ENCODE measurements at places on chromosomes 5 and 9.

- no peak for DNase-seq
- H3K27ac ChIP-seq, result no peak overlapping the region
- H3K27me3 ChIP-seq, result no peaks in the 10 kb centered on the region
- H3K4me1 ChIP-seq, result no peaks in the 10 kb centered on the region
Measured at GRCh38 chr9:23772385-23772783, 53.7 kb downstream of the ELAVL2 start.

DNA sequence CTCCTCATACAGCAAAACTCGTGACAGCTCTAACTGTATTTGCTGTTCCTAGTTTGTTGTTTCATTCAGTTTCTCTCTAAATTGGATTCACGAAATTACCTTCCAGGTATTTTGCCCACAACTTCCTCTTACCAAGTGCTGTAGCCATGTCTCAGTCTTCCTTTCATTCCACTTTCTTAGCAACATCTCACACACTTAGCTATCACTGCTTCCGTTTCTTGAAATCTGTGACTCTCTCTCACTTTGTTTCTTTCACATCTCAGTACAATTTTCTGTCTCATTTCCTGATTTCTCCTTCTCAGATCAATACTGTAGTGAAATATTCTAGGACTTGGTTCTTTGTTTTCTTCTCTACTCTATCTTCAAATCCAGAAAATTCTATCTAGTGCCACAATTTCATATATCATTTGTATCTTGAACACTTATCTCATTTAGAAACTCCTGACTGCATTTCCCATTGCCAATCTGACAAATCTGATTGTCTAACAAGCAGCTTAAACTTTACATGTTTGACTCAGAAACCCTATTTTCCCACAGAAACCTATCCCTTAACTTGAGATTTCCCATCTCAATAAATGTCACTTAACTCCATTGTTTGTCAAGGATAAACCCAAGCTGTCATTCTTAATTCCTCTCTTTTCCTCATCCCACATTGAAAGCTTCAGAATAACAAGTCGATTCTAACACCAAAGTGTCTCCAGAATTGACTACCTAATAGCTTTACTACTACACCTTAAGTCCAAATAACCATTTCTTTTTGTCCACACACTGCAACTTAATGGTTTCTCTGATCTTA, 303.1 kb downstream of the CDH12 start:
- no peaks in the 10 kb centered on the region for H3K27me3 ChIP-seq
- H3K36me3 ChIP-seq, result no peaks in the 10 kb centered on the region
- DNase-seq, result no peak
- H3K27ac ChIP-seq, result no peak overlapping the region
- H3K4me1 ChIP-seq, result no peaks in the 10 kb centered on the region
- H3K4me3 ChIP-seq, result no peak overlapping the region

GRCh38 chr5:56659971-56660370, 155.4 kb upstream of the MAP3K1 start:
- no peak for DNase-seq
- H3K27ac ChIP-seq, result no peak overlapping the region
- H3K36me3 ChIP-seq, result no peaks in the 10 kb centered on the region
- no peaks in the 10 kb centered on the region for H3K27me3 ChIP-seq

DNA sequence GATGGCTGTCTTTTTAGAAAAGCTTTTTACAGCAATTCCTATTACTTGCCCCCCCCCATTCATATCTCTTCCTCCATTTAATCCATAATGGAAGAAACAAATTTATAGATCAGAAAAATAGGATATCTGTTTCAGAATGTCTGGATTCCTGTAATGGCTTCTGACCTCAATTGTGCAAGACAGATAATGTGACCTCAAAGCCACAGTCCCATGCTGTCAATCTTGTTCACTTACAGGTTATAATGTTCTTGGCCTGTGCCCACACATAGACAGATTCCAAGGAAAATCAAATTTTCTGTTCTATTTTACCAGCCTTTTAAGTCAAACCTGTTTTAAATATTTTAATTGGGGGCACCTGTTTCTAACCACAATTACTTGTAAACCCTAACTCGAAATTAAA, 143.4 kb downstream of the ENTREP1 start:
- H3K4me3 ChIP-seq, result no peak overlapping the region
- DNase-seq, result no peak
- H3K27me3 ChIP-seq, result no peaks in the 10 kb centered on the region

DNA sequence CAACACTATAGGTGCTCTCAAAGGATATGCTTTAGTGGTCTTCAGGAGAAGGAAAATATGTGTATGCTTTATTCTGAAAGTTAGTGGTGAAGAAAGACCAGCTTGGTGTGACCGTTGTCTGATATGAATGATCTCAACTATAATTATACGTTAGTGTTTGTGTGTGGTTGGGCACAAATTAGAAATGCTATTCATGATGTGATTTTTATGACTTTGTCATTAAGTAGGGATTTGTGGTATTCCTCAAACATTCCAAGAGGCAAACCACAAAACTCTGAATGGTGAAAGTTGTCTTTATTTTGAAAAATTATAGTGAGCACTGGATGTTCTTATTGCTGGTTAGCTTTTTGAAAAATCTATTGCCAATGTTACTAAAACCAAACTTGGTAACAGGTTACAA, 6.2 kb upstream of the F2R start:
- H3K4me3 ChIP-seq, result no peak overlapping the region
- H3K27me3 ChIP-seq, result peaks cover 2% of the 10 kb centered on the region
- no peak for DNase-seq
- H3K36me3 ChIP-seq, result peaks cover 23% of the 10 kb centered on the region
- peaks cover 5% of the 10 kb centered on the region for H3K4me1 ChIP-seq

GRCh38 chr5:73497497-73498056, 665 bp upstream of the BTF3 start:
- H3K27me3 ChIP-seq, result peaks cover 10% of the 10 kb centered on the region
- H3K4me3 ChIP-seq, result peak overlapping the region; percentile 96
- peaks cover 10% of the 10 kb centered on the region for H3K36me3 ChIP-seq
- DNase-seq, result no peak
- H3K27ac ChIP-seq, result peak overlapping the region; percentile 92
- H3K4me1 ChIP-seq, result peaks cover 41% of the 10 kb centered on the region

DNA sequence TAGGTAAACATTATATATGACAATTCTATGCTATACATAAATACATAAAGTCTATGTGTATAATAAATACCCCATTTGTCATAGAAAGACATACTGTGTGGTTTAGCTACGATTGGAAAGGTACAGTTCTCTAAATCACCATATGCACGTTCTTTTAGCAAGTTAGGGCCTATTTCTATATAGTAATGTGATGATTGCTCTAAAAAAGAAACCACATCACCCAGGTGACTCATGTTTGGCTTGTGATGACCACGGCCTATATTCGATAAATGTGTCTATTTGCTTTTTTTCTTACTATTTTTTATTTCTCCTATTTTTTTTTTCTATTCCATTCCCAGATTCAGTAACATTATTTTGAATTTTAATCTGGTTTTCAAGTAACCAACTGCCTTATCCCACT, 34.7 kb downstream of the RETREG1 start:
- peaks cover 2% of the 10 kb centered on the region for H3K36me3 ChIP-seq
- H3K4me1 ChIP-seq, result no peaks in the 10 kb centered on the region
- no peaks in the 10 kb centered on the region for H3K27me3 ChIP-seq
- H3K4me3 ChIP-seq, result no peak overlapping the region
- no peak overlapping the region for H3K27ac ChIP-seq
- DNase-seq, result no peak

DNA sequence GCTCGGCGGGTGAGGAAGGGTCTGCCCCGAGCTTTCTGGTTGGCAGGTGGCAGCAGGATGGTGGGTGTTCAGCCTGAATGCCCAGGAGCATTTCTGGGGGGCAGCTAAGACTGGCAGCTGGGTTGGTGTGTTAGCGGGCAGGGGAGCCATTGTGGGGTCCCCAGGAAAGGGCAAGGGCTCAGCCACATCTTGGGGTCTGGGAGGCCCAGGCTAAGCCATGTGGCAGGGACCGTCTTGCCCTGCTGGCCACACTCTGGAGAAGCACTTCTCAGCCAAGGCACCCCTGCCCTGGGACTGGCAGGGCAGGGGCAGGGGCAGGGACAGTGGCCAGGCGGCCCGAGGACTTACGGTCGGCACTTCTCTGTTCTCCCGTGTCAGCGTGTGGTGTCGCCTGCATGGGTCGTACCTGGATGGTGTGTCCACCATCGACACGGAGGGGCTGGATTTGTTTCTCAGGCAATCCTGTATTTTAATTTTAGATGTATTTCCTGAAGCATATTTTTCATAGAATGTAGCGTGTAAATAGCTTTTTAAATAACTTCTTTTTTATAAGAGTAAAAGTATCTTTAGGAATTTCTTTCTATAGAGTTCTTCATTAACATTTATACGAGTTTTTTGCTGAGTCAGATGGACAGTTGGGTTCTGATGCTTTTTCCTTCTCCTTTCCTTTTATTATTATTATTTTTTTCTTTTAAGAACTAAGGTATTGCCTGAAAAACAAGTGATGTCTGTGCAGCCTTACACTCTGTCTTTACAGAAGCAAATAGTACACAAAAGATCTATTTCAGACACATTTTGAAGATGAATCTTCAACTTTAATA, 102.0 kb downstream of the PHF2 start:
- DNase-seq, result no peak
- no peak overlapping the region for H3K27ac ChIP-seq
- no peaks in the 10 kb centered on the region for H3K4me1 ChIP-seq
- H3K36me3 ChIP-seq, result peaks cover 28% of the 10 kb centered on the region

GRCh38 chr9:114497236-114497635, 8.0 kb downstream of the WHRN start:
- H3K4me1 ChIP-seq, result peaks cover 12% of the 10 kb centered on the region
- H3K27ac ChIP-seq, result no peak overlapping the region
- no peaks in the 10 kb centered on the region for H3K27me3 ChIP-seq
- H3K4me3 ChIP-seq, result no peak overlapping the region

DNA sequence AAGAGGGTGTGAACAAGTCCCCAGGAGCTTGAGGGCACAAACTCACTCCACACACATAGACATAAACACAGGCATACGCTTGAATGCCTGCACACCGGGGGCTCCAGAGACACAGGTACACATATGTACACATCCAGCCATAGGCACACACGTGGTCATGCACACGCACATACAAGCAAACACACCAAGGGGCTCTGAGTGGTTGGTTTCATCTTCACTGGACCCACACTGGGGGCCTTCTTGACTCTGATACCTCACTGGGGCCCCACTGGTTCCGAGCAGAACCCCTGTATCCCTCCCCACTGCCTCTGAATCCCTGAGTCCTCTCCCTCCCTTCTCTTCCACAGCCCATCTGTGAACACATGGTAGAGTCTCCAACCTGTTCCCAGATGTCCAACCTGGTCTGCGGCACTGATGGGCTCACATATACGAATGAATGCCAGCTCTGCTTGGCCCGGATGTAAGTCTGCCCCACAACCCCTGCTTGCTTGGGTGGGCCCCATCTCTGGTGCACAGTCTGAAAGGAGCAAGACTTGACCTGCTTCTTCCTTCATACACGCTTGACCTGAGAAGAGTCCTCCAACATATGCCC, 6.4 kb downstream of the SPINK4 start:
- no peak overlapping the region for H3K4me3 ChIP-seq
- no peak overlapping the region for H3K27ac ChIP-seq

DNA sequence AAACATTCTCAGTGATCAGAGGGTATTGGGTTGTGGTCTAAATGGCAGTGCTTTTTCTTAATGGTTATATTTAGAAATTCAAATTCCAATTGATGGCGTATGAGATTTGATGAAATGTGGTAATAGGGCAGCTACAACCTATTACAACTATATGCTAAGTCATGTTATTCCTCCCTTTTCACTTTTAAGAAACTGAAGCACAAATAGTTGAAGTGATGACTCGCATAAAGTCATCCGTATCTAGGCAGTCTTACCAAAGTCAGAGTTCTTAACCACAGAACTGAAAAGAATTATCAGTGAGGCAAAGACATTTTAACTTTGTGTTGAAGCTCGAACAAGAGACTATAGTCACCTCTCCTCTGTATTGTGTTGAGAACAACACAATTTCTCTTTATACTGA, 28.2 kb downstream of the C9orf152 start:
- no peak overlapping the region for H3K27ac ChIP-seq
- DNase-seq, result no peak
- H3K4me1 ChIP-seq, result no peaks in the 10 kb centered on the region
- no peaks in the 10 kb centered on the region for H3K36me3 ChIP-seq

DNA sequence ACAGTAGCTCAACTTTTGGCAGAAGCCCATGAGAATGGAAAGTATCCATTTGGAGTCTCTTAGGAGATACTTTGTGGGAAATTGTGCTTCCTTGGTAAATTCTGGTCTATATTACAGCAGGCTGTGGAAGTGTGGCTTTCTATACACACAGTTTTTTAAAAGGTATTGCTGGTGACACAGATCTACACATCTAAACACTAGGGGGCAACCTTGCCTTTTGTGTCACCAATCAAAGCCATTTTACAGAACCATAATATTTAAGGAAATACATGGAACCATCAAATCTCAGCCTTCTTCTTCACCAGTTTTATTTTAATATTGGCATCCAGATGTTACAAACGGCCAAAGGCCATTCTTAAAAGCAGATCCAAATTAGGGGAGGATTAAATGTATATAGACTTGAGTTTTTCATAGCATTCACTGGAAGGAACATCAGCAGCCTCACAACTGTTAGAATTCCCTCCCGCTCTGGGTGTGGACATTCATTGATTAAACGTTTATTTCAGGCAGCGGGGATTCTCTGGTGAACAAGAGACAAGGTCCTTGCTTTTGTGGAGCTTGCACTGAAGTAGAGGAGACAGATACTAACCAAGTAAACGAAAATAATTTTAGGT, 132.4 kb upstream of the EPB41L4A start:
- no peak overlapping the region for H3K4me3 ChIP-seq
- H3K27ac ChIP-seq, result no peak overlapping the region
- no peaks in the 10 kb centered on the region for H3K4me1 ChIP-seq
- DNase-seq, result peak; percentile 54
- H3K36me3 ChIP-seq, result no peaks in the 10 kb centered on the region
- H3K27me3 ChIP-seq, result peaks cover 2% of the 10 kb centered on the region

GRCh38 chr5:138985683-138986082, 110.5 kb upstream of the LRRTM2 start:
- H3K4me3 ChIP-seq, result no peak overlapping the region
- H3K4me1 ChIP-seq, result no peaks in the 10 kb centered on the region
- no peak for DNase-seq
- no peak overlapping the region for H3K27ac ChIP-seq
- H3K27me3 ChIP-seq, result no peaks in the 10 kb centered on the region

DNA sequence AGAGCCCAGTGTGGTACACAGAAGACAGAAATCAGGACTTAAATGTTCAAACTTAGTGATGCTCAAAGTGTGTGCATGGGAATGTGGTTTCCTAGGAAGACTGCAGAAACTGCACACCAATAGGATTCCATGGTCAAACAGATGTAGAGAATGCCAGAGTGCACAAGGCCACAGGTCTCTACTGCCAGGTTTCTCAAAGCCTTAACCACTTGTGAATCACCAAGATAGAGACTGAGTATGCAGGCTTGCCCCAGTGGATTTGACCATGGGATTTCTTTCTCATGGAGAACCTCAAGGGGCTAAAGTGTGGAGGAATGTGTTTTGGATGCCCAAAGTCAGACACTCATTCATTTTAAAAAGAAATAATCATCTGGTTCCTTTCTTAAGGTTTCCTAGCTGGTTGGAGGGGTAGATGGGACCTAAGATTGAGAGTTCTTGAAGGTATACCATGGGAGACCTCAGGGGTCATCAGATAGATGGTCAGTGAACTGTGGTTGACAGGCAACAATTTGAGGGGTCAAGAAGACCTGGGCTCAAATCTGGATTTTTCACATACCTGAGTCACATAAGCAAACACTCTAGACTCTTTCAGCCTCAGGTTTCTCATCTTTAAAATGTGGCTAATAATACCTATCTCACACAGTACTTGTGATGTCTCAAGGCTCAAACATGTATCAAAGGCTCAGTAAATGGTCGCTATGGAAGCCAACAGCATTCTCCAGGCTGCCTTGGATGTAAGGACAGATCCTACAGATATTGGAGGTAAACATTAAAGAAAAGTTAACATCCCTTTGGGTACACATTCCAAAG, 81.1 kb downstream of the BOD1 start:
- no peaks in the 10 kb centered on the region for H3K36me3 ChIP-seq
- no peak for DNase-seq
- no peaks in the 10 kb centered on the region for H3K27me3 ChIP-seq
- no peak overlapping the region for H3K4me3 ChIP-seq

All from CD4-positive, CD25-positive, alpha-beta regulatory T cell (primary cell).